ENCODE measurements at places on chromosomes 12 and 14.

DNA sequence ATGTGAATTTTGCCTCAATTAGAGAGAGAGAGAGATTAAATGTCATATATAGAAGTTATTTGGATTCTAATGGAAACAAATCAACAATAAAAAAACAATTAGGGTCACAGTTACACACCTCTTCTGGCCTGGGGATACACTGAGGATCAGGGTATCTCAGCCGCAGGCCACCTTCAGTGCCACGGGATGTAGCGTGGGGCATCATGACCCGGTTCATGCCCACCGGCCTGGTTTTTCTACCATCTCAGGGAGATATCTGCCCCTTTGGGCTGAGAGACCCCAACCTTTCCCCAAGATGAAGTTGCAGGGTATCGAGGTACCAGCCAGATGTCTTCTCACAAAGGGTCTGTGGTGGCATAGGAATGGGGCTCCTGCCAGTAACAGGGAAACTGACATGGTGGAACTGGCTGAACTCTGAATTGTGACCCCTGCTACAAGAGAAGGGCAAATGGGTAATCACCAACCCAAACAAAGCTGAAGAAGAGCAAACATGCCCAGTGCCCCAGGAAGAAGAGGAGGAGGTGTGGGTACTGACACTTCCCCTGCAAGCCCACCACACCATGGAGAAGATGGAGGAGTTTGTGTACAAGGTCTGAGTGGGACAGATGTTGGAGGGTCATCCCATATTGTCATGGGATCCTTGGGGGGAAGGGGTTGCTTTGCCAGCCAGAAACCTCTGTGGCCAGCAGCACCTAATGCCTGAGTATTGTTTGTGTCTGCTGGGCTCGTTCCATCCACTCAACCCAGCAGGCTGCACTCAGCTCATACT is 19.5 kb downstream of the SERPINA3 start:
- DNase-seq: no peak

DNA sequence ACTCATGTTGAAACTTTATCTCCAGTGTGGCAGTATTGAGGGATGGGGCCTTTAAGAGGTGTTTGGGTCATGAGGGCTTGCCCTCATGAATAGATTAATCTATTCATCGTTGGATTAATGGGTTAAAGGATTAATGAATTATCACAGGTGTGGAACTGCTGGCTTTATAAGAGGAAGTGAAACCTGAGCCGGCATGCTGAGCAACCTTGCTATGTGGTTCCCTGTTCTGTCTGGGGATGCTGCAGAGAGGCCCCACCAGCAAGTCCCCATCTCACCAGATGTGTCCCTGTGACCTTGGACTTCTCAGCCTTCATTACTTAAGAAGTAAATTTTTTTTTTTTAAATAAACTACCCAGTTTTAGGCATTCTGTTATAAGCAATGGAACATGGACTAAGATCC is 109.6 kb downstream of the DYRK2 start:
- DNase-seq: no peak

- DNase-seq: no peak
These were observed 72.4 kb downstream of the ATP2B1 start for GRCh38 chr12:89636052-89636775.

GRCh38 chr12:107492393-107493134 is 193.0 kb upstream of the PWP1 start:
- no peak for DNase-seq

DNA sequence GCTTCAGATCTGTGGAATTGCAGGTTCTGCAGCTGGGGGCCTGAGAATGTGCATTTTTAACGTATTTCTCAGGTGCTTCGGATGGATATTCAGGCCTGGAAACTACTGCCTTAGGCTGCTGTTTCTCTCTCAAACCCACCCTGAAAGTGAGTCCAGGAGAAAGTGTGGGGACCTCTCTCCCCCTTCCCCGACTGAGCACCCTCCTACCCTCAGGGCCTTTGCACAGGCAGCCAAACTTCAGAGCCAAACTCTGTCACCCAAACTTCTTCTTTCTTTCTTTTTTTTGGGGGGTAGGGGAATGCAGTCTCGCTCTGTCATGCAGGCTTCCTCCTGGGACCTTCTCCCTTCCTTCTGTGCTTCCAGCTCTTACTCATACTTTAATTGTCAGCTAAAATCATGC is 82.4 kb upstream of the FBXO21 start:
- no peak for DNase-seq

DNA sequence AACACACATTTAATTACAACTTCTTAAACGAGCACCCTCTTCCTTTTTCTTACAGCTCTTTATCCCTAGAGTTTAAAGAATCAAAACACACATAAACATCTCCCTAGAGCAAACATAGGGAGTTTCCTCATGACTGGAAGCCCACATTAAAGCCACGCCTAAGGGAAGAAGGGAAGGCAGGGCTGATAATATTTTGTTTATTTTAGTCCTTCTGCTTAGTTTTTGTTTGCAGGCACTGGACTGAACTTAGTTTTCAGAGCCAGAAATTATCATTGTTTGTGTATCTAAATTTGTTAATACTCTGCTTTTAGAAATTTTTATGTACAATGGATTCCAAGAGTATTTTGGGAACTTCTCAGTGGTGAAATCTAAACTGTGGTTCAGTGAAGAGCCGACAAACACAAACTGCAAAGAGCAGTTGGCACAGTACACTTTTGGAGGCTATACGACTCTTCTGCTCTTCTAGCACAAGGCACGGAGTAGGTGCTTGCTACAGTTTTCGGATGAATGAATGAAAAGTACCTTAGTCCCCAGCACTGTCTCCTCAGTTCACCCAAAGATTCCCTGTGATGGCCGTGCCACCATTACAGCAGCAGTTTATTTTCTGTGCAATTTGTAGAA is 17.6 kb upstream of the AMIGO2 start:
- DNase-seq: no peak

DNA sequence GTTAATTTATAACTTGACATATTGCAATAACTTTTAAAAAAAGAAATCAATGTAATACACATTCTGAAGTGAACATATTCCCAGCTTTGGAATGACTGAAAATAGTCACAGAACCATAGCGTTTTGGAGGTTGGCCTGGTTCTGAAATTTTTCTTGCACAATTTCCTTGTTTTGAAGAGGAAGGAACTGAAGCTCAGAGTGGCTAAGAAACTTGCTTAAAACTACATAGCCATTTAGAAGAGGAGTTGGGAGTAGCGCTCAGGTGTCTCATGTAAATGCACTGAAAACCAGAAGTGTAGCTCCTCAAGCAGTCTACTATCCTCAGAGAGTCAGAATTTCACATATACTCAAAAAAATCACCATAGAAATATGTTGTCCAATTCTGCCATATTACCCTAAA is 41.2 kb downstream of the SLC38A1 start:
- DNase-seq: no peak

DNA sequence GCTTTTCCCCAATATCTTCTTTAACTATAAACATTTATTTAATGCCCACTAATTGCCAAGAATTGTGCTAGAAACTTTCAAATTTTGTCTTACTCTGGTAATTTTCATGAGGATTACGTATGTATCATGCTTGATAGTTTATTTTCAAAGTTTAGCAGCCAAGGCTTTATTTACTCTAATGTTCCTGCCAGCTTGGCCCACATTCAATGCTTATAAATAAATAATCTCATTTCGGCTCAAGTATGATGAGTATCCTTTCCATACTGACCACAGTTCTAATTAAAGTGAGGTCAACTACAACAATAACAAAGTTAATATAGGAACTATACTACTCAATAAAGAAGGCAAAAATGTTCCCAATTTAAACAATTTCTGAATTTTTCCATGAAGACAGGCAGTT is 259.2 kb downstream of the MED13L start:
- DNase-seq: no peak

DNA sequence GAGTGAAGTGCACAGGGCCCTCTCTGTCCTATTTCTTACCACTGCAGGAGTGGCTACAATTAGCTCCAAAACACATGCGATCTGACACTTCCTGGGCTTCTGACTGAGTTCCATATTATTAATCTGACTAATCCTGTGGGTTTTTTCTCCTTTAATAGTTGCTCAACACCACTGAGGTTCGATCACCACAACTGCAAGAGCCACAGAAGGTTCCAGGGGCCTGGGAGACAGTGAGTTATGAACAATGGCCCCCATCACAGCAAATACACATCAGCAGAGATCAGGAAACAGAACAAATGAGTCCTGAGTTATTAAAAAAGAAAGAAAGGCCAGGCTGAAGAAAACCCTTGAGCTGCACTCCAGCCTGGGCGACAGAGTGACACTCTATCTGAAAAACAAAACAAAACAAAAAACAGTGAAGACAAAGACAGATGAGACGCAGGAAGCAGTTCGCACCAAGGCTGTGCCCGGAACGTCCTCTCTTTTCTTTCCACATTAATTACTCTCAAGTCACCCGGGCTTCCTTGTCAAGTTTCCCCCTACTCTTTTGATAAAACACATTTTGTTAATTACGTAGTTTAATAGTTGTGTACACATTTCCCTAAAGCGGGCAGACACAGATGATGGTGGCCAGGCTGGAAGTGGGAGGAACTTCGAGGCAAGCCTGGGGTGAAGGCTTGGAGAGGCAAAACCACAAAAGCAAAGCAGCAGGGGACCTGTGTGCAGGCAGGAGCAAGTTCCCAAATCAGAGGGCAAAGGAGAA is 42.7 kb downstream of the CDC42BPB start:
- no peak for DNase-seq

GRCh38 chr14:101916816-101917412 is 47.5 kb upstream of the DYNC1H1 start:
- DNase-seq: no peak

- DNase-seq: no peak
These were observed 22.5 kb downstream of the PDE3A start for GRCh38 chr12:20390846-20391245.

- no peak for DNase-seq
These were observed 207.1 kb downstream of the PIK3C2G start for GRCh38 chr12:18468246-18469075.

- DNase-seq: no peak
These were observed 414.5 kb downstream of the PCNX1 start for GRCh38 chr14:71321574-71322315.

- no peak for DNase-seq
These were observed 440.0 kb downstream of the SLC16A7 start for GRCh38 chr12:60035835-60036234.

DNA sequence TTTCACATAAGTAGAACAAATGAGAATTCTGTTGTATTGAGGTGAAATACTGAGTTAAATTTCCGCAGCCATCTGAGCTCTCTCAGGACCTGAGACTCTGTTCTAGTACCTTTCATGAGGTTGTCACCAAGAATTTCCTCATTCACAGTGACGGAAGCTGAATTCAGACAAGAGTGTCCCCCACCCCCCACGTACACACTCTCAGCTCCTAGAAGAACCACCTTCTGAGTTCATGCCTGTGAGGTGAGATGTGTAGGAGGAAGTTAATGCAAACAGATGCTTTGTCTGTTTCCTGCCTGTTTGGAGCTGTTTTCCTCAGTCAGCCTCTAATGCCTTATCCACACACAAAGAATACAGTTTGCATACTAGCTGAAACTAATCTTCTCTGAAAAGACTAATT is 18.2 kb downstream of the BICDL1 start:
- peak; percentile 53 for DNase-seq

DNA sequence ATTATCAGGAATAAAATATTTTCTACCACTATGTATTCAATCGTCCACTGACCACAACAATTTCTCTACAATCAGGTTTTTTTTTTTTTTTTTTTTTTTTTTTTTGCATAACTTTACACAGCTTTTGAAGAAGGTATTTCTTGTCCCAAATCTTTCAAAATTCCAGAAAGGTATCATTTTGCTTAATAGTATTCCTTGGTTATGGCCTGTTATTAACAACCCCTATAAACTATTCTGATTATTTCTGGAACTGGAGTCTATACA is 145.3 kb downstream of the ALX1 start:
- DNase-seq: no peak

DNA sequence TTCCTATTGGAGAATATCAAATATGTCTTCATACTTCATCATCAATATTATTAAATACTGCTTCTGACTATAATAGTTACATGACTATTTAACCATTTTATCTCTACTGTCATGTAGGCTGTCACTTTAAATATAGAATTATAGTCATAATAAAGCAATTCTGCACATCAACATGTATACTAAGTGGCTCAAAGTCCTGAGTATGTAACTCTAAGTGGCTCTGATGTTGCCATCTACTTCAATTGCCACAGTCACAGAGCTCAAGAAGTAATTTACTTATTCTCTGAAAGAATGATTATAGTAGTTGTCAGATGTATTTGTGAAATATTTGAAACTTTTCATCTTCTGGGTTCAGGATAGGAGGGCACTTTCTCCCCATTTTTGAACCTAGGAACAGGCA is 202.3 kb downstream of the KITLG start:
- DNase-seq: no peak

DNA sequence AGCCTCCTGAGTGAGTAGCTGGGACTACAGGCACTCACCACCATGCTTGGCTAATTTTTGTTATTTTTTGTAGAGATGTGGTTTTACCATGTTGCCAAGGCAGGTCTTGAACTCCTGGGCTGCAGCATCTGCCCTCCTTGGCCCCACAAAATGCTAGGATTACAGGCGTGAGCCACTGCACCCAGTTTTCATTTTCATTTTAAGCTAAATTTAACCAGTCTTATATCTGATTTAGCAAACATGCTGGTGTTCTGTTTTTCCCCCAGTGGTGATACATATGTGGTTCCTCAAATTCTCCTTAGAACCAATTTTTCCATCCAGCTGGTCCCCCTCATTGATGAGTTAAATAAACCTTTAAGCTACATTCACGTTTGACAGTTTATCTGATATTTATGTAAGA is 43.8 kb upstream of the BICD1 start:
- DNase-seq: no peak

DNA sequence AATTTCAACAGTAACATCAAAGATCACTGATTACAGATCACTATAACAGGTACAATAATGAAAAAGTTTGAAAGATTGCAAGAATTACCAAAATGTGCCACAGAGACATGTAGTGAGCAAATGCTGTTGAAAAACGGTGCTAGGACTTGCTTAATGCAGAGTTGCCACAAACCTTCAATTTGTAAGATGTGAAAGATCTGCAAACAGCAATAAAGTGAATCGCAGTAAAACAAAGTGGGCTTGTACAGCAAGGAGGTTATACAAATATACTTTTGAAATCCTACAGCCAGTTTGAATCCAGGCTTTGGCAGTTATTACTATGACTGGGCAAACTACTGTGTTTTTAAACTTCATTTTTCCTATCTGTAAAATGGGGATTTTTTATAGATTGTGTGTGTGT is 1.0 kb upstream of the PLEKHA5 start:
- no peak for DNase-seq

- no peak for DNase-seq
These were observed 355.0 kb downstream of the NAV3 start for GRCh38 chr12:78185651-78186050.

DNA sequence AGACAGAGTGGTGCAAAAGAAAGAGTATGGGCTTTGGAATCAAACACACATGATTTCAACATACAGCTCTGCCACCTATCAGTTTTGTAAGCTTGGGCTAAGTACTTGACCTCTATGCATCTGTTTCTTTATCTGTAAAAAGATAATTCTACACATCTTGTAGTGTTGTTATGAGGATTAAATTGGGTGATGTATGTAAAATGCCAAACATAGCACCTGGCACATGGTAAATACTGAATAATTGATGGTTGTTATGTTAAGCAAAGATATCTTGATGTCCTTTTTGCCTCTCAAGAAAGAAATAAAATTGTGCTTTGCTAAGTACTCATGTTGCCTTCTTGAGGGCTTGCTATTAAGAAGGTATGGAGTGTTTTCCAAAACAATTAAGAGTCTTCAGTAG is 2.3 kb upstream of the CSRP2 start:
- DNase-seq: no peak

Data from effector memory CD4-positive, alpha-beta T cell (primary cell).